ENCODE measurements at places on chromosomes 3 and 15. TPM values are rescaled to one million over a fixed set of nuclear protein-coding genes. Genes with fewer than 3 reads are reported as not detected.

The LXN gene
- 46.4 TPM for total RNA-seq

The CMTM8 gene
- 1.6 TPM for total RNA-seq

The PLXNA1 gene
- 10.9 TPM for total RNA-seq

The KIF9 gene
- total RNA-seq: 6.1 TPM

The CFAP20DC gene
- total RNA-seq: 0.65 TPM

The TNFAIP8L3 gene
- total RNA-seq: 112 TPM

The TEX264 gene
- 36.4 TPM for total RNA-seq

The ARHGAP31 gene
- total RNA-seq: 19.8 TPM

The ATOSA gene
- total RNA-seq: 27.2 TPM

The TMEM42 gene
- 8.5 TPM for total RNA-seq

The DLL4 gene
- total RNA-seq: 48.0 TPM

The DGKG gene
- 2.0 TPM for total RNA-seq

The SLC28A1 gene
- not detected for total RNA-seq

The PLEKHO2 gene
- 62.7 TPM for total RNA-seq

All from lung microvascular endothelial cell (primary cell).